ENCODE measurements at places on chromosomes 11 and 22. TPM values are rescaled to one million over a fixed set of nuclear protein-coding genes. Genes with fewer than 3 reads are reported as not detected.

ELMOD1 gene
- total RNA-seq = 0.05 TPM

SLC39A13 gene
- total RNA-seq = 53.8 TPM

CDC42BPG gene
- total RNA-seq = 1.5 TPM

PRDX5 gene
- total RNA-seq = 494 TPM

CD3E gene
- not detected for total RNA-seq

FOLR2 gene
- total RNA-seq = not detected

LRRC75B gene
- 8.8 TPM for total RNA-seq

KDELR3 gene
- total RNA-seq = 18.2 TPM

FGF3 gene
- total RNA-seq = not detected

APOL4 gene
- 0.03 TPM for total RNA-seq

MB gene
- total RNA-seq = 6.8 TPM

ALX4 gene
- total RNA-seq = 1.9 TPM

MIEF1 gene
- 23.9 TPM for total RNA-seq

OPCML gene
- total RNA-seq = not detected
